T-cell (primary cell): ENCODE measurements at places on chromosomes 12 and 14.

GRCh38 chr12:5194306-5194705 lies 150.6 kb downstream of the KCNA5 start:
- DNase-seq = no peak

DNA sequence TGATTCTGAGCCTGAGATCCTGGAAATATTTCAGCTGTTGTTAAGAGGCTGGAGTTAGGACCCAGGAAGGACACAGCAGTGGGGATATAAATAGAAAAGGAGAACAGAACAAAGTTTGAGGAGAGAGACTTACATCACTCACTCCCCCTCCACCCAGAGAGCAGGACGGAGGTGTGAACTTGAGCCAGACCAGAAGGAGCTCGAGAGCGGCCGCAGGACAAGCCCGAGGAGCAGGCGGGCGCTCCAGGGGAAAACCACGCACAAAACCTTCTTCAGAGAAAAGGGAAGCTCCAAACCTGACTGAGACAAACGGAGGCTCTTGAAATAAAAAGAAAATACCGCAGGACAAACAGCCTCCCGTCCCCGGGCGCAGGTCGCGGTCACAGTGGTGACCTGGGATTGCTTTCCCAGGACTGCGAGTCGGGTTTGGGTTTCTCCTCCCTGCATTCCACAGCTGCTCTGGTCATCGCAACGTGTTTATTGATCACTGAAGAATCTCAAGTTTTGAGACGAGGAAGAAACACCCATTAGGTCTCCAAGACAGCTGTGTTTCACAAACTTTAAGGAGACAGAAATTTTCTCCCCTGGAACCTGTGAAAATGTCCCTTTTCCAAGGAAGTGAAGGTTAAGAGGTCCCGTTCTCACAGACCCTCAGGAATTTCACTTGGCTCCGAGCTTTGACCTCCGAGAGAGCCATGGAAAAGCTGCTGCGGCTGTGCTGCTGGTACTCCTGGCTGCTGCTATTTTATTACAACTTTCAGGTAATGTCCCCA lies at the start of gene ADGRD1:
TSS of gene ADGRD1 (plus strand) at position 137 of the 773 bp plus-strand sequence. CDS start at position 696, 559 bp downstream.
- DNase-seq = no peak

GRCh38 chr12:54337280-54337842 lies 12.4 kb downstream of the COPZ1 start:
- no peak for DNase-seq

- DNase-seq = peak; percentile 43
These were observed 27.6 kb downstream of the BHLHE41 start for GRCh38 chr12:26097046-26097878.

GRCh38 chr14:95198320-95198719 lies 41.0 kb upstream of the DICER1 start:
- DNase-seq = no peak

- no peak for DNase-seq
These were observed 139.0 kb upstream of the CCDC198 start for GRCh38 chr14:57632649-57633048.

DNA sequence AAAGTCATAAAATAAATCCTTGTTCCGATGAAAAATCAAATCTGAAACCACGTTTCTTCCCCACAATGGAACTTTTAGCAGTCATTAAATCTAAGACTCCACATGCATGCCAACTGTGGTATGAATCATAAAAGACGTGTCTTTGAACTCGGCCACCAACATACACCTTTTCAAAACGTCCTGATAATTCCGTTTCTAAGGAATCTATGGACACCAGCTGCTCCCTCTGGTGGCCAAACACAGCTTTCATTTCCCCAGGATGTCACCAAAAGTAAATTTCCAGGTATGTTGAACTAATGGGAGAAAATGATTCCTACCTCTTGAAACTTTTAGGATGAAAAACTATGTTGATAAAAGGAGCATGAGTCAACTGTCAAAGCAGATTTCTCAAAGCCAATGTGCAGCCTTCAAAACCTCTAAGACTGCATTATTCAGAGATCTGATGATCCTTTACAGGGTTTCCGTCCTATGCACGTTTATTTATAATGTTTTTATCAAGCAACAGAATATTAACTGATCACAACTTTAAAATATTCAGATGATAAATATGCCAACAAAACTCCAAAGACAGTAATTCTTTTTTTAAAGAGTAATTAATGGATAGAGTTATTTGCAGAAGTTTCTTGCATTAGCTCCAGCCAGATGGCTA lies 96.2 kb downstream of the CIT start:
- DNase-seq = no peak

DNA sequence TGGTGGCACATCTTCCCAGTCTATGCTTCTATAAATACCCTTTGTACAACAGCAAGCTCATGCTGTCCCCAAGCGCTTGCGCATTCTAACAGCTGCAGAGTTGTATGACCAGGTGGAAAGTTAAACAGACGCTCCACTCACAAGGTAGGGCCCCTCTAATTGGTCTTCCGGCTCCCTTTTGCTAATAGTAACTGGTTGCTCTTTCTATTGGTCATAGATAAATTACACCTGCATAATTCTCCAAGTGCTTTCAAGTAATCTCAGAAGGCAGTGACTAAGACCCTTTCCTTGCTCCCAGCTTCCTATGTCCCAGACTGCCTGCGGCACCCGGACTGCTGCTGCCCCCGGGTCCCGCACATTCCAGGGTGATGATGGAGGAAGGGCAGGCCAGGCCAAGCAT lies 6.1 kb upstream of the TSPAN9 start:
- DNase-seq = no peak

GRCh38 chr12:6684609-6685008 lies 4.6 kb downstream of the ZNF384 start:
- no peak for DNase-seq

GRCh38 chr12:85803231-85803630 lies 33.0 kb downstream of the RASSF9 start:
- DNase-seq = no peak

- DNase-seq = no peak
These were observed 191.0 kb downstream of the FBXL14 start for GRCh38 chr12:1403417-1403816.

- peak; percentile 55 for DNase-seq
These were observed 56.0 kb downstream of the PLEKHG3 start for GRCh38 chr14:64760146-64760755.

DNA sequence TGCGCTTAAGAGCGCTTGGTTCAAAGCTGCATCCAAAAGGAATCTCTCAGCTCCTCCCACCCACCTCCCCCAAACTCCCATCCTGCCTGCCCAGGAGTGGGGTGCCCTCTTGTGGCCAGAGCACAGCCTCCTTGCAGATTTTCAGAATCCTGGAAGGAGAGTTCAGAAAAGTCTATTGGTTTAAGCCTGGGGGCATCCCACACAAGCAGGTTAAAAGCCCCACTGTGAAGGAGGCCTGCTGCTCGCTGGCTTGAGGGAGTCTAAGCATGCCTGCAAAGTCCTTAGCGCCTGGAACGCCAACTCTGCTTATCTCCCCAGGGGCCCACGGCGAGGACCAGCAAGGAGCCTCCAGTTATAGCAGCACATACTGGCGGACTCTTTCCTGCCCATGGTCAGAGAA lies 297.1 kb downstream of the KSR2 start:
- no peak for DNase-seq

DNA sequence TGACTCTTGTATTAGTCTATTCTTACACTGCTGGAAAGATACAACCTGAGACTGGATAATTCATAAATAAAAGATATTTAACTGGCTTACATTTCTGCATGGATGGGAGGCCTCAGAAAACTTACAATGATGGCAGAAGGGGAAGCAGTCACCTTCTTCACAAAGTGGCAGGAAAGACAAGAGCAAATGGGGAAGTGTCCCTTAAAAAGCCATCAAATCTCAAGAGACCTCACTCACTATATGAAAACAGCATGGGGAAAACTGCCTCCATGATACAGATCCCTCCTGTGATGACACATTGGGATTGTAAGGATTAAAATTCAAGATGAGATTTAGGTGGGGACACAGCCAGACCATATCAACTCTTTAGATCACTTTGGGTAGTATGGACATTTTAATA lies 83.7 kb downstream of the TMTC3 start:
- no peak for DNase-seq

DNA sequence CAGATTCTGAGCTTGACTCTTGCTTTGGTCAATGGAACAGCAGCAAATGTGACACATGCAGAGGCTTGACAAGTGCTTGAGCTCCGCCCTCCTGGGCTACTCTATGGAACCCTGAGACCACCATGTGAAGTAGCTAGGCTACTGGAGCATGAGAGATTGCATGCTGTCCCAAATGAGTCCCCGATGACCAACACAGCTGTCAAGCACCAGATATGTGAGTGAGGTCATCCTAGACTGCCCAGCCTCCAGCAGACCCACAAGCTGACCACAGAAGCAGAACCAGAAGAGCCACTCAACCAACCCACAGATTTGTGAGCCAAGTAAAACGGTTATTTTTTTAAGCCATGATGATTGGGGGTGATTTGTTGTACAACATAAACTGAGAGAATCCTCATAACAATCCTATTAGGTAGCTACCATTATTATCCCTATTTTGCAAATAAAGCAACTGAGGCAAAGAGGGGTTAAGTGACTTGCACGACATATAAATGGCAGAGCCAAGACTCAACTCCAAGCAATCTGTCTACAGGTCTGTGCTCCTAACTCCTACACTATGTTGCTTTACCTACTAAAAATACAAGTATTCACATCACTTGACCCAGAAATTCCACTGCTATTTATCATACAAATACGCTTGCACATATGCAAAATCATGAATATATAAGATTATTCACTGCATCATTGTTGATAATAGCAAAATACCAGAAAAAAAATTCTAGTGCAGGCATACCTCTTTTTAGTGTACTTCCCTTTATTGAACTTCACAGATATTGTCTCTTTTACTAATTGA lies 136.2 kb downstream of the NDUFA12 start:
- DNase-seq = no peak

- peak; percentile 43 for DNase-seq
These were observed 1.4 kb downstream of the MAP3K9 start for GRCh38 chr14:70807898-70808415.

DNA sequence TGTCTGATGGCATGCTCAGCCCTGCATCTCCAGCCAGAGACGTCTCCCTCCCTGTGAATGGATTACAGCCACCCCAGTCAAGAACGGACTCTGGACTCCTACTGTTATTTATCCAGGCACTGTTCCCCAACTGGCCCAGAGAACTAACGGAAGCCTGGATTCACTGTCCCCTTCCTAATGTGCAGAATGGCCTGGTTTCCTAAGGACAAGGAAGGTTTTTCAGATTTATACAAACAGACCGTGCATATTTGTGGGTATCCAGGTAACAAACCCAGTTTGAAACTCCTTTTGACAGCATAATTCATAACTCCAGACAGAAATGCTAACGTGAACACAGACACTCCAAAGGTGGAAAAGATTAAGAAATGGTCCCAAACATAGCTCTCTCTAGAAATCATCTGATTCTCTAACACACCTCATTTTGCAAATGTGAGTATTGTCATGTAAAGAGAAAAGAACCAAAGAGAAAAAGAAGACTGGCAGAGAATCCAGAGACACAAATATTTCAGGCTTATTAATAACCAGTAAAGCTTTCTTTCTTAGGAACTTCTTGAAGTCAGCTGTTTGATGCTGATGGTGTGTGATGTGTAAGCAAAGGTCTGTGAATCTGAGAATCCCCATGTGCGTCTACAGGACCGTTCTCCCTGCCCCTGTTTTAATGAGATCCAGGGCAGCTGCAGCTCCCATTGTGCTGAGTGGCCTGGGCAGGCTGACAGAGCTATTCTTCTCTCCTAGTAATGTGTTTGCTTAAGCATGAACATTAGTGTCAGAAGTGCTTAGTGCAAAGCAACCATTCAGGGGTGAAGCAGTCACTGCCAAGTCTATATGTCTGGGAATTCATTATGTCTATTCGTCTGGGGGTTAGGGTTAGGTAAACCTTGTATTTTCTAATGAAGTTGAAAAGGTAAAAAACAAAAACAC lies 86.8 kb upstream of the HIF1A start:
- DNase-seq = no peak

DNA sequence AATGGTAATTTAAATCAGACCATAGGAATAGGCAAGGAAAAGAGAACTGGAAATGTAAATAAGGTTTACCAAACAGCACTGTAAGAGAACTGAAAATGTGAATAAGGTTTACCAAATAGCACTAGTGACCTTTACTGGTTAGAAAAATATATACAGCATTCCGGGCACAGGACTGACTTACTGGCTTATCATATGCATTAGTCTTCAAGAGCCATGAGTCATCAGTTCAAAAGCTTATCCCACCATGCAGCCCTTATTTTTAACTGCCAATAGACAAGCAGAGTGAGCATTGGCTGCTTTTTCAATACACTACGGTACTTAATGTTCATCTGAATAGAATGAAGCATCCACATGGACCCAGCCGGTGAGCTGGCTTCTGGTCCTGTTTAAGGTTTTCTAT lies 13.0 kb upstream of the NELL2 start:
- no peak for DNase-seq

- DNase-seq = no peak
These were observed 12.2 kb downstream of the ACTN1 start for GRCh38 chr14:68966872-68967301.

DNA sequence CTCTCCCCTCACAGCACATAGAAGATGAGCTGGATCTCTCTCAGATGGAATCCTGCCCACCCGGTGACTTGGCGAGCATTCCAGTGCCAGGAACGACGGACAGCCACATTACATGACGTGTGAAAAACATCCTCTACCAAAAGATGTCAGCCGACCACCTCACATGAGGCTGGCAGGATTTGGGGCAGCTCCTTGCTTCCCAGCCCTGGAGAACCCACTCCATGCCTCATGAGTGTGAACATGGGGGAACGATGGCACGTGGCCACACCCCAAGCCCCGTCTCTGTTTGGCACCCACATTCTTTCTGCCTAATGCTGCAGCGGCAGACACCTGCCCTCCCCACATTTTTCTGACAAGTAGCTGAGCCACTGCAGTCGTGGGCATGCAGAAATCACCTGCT lies 202.5 kb downstream of the CALM1 start:
- DNase-seq = no peak

DNA sequence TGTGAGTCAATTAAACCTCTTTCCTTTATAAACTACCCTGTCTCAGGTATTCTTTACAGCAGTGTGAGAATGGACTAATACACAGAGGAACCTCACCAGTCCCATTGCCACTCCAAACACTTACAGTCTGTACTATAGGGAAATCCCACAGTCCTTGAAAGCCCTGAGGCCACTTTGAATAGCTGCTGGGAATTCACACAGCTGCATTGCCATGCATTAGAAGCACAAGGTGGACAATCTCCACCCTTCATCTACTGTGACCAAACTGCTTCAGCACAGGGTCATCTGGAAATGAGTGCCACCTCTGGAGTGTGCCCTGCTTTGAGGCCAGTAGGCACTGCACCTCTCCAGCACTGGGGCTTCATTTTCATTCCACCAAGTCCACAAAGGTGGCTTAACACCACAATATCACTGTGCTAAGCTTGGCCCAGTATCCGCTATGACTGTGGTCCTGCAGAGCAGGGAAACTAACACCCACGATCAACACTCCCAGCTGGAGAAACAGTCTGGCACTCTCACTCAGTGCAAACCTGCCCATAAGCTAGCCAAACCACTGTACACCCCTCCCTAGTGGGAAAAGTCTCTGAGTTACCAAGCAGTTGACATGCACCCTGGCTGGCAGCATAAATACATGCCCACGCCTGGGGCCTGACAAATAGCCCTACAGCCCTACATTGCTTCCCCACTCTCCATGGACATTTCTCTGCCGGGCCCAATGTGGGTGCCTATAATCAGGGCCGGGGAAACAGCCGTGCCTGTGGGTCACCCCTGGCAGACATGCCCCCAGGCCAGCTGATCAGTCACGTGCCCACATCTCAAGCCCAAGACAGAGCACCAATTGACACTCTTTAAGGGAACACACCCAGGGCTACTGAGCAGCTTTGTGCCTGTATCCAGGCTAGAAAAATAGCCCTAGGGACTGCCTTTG lies 294.3 kb upstream of the MGAT4C start:
- DNase-seq = no peak

- no peak for DNase-seq
These were observed 178.8 kb upstream of the ABCD2 start for GRCh38 chr12:39798429-39798828.
